BE2C (cell line): ENCODE measurements at places on chromosomes 1 and 21.

DNA sequence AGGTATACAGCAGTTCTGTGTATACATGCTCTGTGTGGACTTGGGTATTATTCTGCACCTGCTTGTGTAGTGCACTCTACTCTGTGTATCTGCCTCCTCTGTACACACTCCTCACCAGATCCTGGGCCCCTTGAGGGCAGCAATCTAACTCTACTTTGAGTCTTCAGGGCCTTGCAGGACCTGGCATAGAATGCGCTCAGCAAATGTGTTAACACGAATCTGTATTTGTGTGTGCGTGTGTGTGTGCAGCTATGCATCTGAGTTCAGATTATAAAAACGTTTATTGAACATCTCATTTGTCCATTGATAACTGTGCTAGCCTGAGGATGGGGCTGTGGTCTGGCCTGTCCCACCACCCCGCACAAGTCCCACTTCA, 3.9 kb upstream of the MEF2D start:
- DNase-seq, result no peak

DNA sequence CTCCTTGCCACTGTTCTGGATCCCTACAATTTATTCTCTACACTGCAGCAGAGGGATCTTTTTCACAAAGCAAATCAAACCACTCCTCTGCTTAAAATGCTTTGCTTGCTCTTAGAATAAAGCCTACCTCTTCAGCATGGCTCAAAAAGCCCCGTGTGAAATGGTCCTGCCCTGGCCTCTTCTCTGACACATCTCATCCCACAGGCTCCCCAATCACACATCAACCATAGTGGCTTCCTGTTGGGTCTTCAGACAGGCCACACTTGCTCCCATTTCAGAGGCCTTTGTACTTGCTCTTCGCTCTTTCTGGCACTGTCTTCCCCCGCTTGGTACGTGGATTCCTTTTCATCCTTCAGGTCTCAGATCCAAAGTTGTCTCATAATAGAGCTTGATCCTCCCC, 44.3 kb upstream of the PLXNA2 start:
- DNase-seq, result no peak

GRCh38 chr1:23779826-23780371, 1.7 kb downstream of the PITHD1 start:
- DNase-seq, result no peak

DNA sequence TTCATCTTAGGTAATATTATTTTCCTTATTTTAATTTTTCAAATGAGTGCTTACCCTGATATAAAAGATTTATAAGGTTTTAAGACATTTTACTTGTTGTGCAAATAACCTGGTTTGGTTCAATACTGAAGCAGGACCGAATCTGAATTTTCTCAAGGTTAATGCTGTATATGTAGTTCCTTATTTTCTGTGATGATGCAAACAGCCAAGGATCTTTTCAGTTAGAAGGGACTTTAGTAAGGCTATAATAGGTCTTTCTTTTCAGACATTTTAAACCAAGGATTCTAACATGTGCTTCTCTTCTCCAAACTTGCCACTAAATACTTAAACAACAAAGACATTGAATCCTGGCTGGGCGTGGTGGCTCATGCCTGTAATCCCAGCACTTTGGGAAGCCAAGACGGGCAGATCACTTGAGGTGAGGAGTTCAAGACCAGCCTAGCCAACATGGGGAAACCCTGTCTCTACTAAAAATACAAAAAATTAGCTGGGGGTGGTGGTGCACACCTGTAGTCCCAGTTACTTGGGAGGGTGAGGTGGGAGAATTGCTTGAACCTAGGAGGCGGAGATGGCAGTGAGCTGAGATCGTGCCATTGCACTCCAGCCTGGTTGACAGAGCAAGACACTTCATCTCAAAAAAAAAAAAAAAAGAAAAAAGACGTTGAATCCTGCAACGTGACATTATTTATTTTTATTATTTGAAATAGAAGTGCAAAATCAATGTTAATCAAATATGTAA, 3.2 kb upstream of the ARPC5 start:
- no peak for DNase-seq

DNA sequence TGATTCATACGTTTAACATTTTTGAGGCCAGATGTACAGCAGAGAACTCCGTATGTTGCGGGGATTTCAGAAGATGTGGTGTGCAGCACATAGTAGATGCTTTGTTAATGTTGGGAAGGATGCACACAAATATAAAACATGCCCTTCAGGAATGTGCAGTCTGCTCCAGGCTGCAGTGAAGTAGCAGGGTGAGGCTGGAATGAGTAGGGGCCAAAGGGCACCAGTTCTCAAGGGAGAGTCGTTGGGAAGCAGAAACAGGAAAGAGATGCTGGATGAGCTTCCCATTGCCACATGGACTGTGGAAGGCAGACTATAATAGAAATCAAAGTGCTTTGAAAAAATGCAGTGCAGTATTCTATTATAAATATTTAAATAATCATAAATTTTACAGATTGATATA, 126.9 kb downstream of the NOS1AP start:
- DNase-seq, result no peak
